ENCODE measurements at places on chromosomes 7 and 10.

- no peak for DNase-seq
Observed at GRCh38 chr7:36507475-36508440, 118.1 kb downstream of the ANLN start.

DNA sequence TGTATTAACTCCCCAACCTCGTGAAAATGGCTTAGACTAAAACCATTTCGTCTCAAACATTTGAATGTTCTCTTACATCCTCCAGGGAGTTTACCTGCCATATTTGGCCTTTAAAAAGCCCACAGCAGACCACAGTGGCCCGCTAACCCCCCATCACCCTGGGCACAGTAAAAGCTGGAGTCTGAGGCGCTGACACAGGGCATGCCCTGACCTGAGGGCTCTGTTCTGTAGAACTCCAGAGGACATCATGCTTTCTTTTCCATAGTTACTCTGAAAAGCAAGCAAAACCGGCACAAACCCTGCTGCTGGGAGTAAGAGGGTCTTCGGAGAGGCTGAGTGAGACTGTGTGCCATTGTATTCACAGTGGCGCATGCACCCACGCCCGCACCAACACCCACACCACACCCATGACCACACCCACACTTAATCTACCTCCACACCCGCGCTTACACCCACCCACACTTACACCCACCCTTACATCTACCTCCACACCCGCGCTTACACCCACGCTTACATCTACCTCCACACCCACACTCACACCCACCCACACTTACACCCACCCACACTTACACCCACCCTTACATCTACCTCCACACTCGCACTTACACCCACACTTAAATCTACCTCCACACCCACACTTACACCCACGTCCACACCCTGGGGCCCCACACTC, 32.1 kb downstream of the LRRC27 start:
- DNase-seq = no peak

GRCh38 chr10:91460681-91461080, 50.5 kb downstream of the HECTD2 start:
- DNase-seq = no peak

GRCh38 chr7:158255156-158255555, 332.5 kb downstream of the PTPRN2 start:
- no peak for DNase-seq

GRCh38 chr10:70167246-70167645, 3.1 kb downstream of the SAR1A start:
- no peak for DNase-seq

DNA sequence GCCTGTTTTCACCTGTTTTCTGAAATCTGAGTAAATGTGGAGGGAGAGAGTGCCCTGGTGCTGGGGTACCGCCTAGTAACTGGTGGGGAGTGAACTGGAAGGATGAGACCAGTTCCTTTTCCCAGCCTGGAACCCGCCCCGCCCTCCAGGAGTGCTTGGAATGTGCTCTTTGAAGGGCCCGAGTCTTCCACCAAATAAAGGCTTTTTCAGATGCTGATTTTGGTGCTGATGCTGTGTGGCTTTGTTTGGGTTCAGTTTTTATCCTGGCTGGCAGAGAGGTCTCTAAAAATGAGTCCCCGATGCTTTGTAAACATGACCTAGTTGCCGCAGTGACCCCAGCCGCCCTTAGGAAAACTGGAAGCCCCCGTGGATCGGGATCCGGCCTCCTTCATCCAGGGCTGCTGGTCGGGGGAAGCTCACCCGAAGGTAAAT, 25.9 kb downstream of the FOXK1 start:
- DNase-seq = no peak

DNA sequence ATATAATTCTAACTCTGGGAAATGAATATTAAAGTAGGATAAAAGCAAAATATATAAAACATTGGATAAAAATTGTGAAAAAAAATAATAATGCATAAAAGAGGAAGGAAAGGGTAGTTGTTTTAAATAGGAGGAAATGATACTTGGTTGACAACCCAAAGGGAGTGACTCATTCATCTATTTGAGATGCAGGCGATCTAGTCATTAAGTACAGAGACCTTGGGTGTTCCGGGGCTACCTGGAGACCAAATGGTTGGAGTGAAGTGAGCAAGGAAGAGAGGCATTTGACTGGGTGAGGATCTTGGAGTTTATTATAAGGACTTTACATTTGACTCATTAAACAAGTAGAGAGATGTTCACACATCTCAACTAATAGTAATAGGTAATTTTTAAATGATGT, 111.0 kb downstream of the LRRTM3 start:
- no peak for DNase-seq

GRCh38 chr7:79590391-79590790, 136.9 kb upstream of the MAGI2 start:
- no peak for DNase-seq

GRCh38 chr10:69968830-69969229, 83.8 kb upstream of the MACROH2A2 start:
- peak; percentile 6 for DNase-seq

DNA sequence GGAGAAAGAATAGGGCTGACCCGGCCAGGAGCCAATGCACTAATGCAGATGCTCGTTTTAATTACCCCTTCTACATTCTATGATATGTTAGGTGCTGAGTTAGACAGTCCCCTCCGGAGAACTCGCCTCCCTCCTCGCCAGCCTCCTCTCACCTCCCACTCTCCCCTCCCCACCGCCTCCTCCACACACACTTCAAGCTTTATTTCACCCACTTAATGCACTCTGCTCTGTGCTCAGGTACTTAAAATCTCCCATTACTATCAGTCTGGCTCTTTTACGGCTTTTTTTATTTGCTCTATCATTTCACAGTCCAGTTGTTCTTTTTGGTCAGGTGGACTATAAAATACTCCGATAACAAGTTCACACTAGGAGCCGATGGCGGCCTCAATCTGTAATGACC, 231.6 kb downstream of the TEX36 start:
- DNase-seq = no peak

GRCh38 chr7:74489997-74490945, 36.6 kb downstream of the GTF2IRD1 start:
- DNase-seq = no peak

- DNase-seq = no peak
Observed at GRCh38 chr10:76939933-76940468, 697.6 kb downstream of the KCNMA1 start.

- no peak for DNase-seq
Observed at GRCh38 chr10:87729940-87730339, 70.3 kb downstream of the PAPSS2 start.

GRCh38 chr10:124560377-124561105, 98.9 kb downstream of the LHPP start:
- DNase-seq = no peak

- DNase-seq = no peak
Observed at GRCh38 chr7:37450035-37450434, 1.4 kb upstream of the ELMO1 start.

Data from memory B cell (primary cell).